ENCODE measurements at places on chromosomes 3 and 15.

DNA sequence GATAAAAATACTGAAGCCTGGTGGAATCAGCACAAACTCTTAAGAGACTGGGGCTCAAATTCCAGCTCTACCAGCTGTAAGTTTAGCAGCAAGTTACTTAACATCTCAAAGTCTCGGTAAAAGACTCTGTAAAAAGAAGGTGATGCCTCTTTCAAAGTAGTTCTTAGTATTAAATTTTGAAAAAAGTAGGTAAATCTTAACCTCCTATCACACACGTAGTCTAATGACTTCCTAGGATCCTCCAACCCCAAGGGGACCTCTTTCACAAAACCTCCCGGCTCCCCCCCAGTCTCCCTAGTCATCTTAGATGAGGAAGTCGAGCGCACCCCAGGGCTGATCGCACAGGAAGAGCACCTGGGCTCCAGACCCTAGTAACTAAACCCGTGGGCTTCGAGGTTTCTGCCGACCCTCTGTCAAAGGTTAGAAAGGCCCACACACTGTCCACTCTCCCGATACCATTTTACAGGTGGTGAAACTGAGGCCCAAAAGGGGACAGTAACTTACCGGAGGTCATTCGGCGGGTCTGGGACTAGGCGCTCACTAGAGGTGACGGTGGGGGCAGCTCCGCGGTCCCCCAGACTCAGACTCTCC, 427 bp downstream of the MBD4 start:
- DNase-seq = no peak

DNA sequence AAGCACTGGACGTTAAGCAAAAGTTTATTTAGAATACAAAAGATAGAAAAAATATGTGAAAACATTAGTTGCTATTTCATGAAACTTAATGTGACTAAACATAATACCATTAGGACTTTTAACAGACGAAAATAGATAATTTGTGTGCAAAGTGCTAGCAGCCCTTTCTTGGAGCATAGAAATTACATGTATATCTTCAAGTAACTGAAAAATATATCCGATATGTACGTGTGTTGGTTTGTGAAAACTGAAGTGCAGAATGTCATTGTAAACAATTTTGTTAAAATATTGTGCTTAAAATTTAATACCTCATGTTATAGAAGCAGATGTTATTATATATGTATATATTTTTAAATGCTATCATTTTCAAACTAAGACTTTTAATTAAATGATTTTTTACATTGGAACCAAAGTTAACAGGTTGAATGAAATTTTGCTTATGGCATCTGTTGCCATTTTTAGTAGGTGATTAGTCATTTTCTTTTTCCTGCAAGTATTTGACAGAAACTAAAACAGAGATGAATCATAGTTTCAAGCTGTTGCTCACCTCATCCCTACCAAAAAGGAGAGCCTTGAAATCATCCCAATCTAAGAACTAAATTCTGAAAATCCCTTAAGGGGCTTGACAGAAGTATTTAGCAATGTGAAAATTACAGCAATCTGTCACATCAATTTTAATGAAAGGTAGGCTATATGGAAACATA, 334.8 kb downstream of the NAALADL2 start:
- DNase-seq = no peak

DNA sequence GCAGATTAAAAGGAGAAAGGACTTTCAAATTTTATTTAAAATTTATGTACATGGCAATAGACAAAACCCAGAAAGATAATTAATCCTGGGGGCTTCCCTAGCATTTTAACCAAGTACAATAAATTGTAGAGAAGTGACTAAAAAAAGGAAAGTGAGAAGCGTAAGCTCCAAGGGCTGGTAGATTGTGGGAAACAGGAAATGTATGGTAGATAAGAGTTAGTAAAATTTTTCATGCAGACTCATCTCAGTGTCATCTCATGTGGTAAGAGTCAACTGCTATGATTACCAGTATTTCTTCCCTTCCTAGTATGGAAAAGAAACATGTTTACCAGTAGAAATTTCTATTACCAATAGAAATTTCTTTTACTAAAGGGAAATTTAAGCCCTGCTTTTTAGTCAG, 464.3 kb upstream of the AGTR1 start:
- no peak for DNase-seq

DNA sequence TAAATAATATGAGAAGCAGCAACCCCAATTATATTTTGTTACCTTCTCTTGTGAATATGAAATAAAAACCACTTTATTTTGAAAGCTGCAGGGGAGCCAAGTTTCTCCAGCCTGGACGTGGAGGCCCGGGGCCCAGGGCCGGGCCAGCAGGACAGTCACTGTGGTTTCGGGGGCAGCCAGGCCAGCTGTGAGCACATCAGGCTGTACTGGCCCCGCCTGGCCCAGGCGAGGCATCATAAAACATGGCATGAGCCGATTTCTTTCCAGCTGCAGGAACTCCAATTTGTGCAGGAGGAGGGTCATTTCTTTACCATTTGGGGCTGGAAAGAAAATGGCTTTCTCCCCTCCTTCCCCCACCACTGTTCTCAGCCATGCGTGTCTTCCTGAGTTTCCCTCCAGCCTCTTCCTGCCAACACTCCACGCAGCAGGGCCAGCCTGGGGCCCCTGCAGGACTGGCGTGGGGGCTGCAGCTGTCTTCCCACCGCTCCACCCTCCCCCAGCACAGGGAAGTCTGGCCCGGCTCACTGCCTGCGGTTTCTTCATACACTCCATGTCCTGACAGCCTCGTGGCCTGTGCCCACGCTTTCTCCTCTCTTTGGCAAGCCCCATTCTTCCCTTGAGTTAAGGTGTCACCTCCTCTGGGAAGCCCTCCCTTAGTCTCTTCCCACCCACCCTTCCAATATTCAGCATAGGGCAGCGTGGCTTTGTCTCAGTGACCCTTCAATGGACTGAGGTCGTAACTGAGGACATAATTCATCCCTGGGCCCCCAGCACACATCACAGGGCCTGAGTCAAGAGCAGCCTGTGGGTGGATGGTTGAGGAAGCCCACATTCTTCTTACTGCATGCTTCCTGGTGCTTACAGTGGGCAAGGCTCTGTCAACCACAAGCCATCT, 135.8 kb downstream of the CHSY1 start:
- DNase-seq = no peak

- DNase-seq = no peak
These were observed 783.7 kb downstream of the AGBL1 start for GRCh38 chr15:86863226-86863915.

DNA sequence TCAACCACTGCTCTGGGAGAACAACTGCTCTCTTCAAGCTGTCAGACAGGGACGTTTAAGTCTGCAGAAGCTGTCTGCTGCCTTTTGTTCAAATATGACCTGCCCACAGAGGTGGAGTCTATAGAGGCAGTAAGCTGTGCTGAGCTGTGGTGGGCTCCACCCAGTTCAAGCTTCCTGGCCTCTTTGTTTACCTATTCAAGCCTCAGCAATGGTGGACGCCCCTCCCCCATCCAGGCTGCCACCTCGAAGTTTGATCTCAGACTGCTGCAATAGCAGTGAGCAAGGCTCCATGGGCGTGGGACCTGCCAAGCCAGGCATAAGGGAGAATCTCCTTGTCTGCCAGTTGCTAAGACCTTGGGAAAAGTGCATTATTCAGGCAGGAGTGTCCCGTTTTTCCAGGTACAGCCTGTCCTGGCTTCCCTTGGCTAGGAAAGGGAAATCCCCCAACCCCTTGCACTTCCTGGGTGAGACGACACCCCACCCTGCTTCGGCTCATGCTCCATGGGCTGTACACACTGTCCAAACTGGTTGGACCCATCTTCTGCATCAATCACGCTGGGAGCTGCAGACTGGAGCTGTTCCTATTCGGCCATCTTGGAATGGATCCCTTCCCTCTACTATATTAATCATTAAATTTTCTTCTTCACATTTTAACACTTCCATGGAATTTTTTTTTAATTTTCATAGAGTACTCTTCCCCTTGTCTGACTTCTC, 167.0 kb upstream of the UBE2E2 start:
- no peak for DNase-seq

DNA sequence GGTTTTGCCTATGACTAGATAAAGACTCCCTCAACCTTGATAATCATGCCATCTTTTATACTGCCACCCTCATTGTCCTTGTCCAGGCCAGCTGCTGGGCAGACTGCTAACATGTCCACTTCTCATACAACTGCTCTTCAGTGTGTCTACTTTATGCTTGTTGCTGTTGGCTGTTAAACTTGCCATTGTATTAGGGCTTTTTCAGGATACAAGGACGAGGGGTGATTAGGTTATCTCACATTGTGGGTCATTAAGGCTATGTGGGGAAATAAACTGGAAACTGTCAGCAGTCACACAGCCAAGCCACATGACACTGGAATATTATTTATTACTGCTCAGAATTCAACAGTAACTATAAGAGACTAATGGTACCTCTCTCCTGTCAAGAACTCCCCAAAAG, 36.1 kb downstream of the STARD9 start:
- DNase-seq = no peak

DNA sequence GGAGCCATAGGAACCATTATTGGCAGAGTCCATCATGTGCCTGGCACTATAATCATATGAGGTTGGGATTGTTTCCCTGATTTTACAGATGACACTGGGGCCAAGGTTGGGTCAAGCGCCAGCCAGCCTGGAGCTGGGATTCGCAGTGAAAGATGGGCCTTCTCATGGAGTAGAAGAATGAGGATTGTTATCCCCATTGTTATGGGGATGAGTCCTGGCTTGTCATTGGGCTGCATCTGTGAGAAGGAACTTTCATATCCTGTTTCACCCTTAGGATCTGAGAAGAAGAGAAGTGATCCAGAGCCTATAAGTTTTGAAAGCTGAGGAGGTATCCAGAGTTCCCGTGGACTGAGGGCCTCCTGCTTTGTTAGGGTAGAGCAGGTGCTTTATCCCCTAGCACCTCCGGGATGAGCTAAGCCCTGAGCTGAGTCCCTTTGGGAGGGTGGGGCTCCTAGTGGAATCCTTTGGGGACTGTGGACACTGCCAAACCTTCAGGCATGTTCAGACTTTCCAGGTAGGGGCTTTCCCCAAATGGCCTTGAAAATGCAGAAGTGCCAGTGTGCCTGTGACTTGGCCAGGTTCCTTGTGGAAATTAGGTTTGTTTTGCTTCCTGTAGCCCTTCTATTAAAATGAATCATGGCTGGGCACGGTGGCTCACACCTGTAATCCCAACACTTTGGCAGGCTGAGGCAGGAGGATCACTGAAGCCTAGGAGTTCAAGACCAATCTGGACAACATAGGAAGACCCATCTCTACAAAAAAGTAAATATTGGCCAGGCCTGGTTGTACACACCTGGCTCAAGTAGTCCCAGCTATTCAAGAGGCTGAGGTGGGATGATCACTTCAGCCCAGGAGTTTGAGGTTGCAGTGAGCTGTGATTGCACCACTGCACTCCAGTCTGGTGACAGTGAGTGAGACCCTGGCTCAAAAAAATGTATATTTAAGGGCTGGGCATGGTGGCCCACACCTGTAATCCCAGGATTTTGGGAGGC, 30.2 kb upstream of the BSN start:
- DNase-seq = no peak

- DNase-seq = no peak
These were observed 551.7 kb downstream of the NR2F2 start for GRCh38 chr15:96882121-96882772.

DNA sequence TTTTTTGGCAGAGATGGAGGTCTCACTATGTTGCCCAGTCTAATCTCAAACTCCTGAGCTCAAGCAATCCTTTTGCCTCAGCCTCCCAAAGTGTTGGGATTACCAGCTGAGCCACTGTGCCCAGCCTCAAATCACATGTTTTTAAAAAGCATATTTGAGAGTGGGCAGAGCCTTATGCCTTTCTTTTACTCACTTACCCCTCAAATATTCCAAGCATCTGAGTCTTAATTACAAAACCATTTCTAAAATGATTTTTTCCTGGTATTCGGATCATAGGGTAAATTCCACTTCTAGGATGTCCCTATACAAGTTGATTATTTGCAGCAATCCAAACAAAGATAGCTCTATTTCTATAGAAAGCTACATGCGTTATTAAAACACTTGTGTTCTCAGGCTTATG, 106.1 kb downstream of the RFTN1 start:
- DNase-seq = no peak

DNA sequence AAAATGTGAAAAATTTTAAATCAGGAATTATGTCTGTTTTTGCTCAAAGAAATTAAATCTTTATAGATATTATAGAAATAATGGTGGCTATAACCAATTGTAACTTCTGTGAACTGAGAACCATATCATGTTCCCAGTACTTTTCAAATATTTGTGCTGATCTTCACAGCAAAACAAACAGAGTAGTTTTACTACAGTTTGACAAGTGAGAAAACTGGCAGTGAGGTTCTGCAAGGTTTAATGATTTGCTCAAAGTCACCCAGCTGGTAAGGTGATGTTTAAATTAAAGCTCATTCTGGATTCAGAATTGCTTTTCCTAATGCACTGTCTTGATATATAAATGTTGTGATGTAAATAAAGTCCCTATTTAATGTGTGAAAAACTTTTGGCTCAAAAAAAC, 22.0 kb upstream of the SPTSSB start:
- no peak for DNase-seq

DNA sequence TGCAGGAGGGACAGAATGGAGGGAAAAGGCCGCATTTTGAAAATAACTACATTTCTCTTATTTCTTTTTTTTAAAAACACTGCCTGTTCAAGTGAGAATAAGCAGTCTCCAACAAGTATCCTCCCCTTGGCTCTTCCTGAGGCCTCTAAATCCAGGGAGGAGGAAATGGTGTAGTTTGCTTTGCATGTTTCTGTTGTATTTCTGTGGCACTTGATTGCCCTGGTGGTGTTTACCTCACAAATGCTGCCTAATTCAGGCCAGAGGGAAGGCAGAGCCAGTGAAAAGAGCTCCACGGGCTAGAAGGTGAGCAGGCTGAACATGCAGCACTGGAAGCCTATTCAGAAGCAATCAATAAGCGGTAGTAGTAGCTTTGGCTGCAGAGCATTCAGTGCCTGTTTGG, 149.3 kb upstream of the ATP11B start:
- DNase-seq = no peak

DNA sequence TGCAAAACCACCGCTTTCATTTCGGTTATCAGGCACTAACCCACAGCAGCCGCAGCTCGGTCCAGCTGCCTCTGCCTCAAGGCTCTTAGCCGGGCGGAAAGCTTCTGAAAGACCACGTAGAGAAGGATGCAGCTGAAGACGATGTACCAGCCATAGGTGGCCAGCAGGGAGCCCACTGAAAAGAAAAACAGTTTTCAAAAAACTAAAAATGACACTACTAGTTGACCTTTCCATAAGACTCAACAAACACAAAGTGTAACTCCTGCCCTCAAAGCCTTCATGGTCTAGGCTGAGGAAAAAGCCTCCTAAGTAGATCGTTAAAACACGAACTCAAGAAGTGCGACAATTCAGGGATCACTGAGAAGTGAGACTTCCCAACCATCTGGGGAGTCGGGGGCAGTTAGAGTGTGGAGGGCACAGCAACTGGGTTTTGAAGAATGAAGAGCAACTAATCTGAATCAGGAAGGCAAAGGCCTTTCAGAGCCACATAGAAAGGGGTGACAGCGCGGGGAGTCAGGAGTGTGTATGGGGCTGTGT, 716 bp downstream of the SELENOS start:
- DNase-seq = peak; percentile 48

GRCh38 chr3:10002951-10003350, 16.3 kb upstream of the EMC3 start:
- no peak for DNase-seq

- no peak for DNase-seq
These were observed 16.8 kb downstream of the HEMK1 start for GRCh38 chr3:50585919-50586762.
